Muscle of leg (tissue), 16 donors: ENCODE measurements at places on chromosomes 1 and 21. TPM values are rescaled to one million over a fixed set of nuclear protein-coding genes. Genes with fewer than 3 reads are reported as not detected.

GRCh38 chr1:16143566-16144324, 12.1 kb downstream of the EPHA2 start:
- DNase-seq: no peak

Gene PLA2G2F
- total RNA-seq: not detected

DNA sequence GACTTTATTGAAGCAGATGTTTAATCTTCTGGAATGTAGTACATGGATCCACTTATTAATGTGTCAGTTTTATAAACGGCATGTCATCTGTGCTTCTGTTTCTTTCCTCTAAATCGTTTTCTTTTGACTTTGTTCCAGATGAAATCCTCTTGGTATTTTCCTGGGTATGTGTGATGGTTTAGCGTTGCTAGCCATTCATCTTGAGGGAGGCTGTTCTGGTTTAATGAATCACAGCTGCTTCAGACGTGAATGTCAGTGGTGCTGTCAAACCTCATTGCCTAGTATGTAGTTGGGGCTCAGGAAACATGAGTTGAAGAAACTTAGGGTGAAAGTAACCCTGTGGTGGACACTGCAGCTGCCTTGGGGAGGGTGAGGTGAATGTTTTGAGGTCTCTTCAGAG, 33.2 kb downstream of the KCNK1 start:
- DNase-seq: no peak

DNA sequence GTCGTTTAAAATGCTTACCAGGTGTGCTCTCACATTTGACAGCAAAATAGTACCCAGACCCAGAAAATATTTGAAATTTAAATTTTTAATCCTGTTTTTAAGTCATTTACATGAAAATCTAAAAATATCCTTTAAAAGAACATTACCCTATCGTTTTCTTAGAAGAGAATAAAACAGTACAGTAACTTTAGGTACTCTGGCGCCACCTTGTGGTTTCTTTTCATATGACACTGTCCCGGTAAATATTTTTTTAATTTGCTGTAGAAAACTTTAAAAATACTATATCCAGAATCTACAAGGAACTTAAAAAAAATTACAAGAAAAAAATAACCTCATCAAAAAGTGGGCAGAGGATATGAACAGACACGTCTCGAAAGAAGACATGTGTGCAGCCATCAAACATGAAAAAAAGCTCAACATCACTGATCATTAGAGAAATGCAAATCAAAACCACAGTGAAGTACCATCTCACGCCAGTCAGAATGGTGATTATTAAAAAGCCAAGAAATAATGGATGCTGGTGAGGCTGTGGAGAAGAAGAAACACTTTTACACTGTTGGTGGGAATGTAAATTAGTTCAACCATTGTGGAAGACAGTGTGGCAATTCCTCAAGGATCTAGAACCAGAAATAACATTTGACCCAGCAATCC, 129.2 kb downstream of the RGS21 start:
- DNase-seq: peak; percentile 62

- DNase-seq: no peak
These were observed 6.7 kb downstream of the PHC2 start for GRCh38 chr1:33424205-33424604.

GRCh38 chr1:242448910-242449645, 75.4 kb downstream of the PLD5 start:
- DNase-seq: peak; percentile 28

GRCh38 chr1:157704878-157705277, 4.3 kb upstream of the FCRL3 start:
- DNase-seq: no peak

GRCh38 chr21:45067462-45068285, 6.7 kb upstream of the ADARB1 start:
- DNase-seq: no peak

DNA sequence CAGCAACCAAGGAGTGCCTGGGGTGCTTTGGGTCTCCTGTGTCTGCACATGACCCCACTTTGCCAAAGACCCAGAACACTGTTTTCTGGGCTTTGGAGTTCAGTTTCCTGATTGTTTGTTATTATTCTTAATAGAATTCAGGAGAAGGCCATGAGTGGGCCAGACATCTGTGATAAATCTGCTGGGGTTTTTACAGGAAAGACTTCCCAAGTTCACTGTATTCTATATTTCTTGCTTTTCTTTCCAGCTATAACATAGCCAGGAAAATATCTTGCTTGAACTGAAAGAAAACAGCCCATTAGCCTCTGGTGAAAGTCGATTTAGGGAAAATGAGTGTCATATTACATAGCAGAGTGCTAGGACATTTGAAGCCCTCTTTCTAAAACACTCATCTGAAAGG, 345.1 kb upstream of the USP24 start:
- peak; percentile 95 for DNase-seq

Gene PCBP3
- 0.93 TPM for total RNA-seq

Gene SH2D5
- 0.13 TPM for total RNA-seq

Gene TNFSF4
- 1.4 TPM for total RNA-seq
